Activated CD4-positive, alpha-beta T cell treated with anti-CD3 and anti-CD28 coated beads for 36 hours (primary cell): ENCODE measurements at places on chromosomes 11 and 22. TPM values are rescaled to one million over a fixed set of nuclear protein-coding genes. Genes with fewer than 3 reads are reported as not detected.

GRCh38 chr11:118241764-118242098, 10.4 kb downstream of the MPZL3 start:
- DNase-seq, result no peak

- DNase-seq, result peak; percentile 77
These were observed 81.0 kb downstream of the BUD13 start for GRCh38 chr11:116691771-116692177.

- DNase-seq, result no peak
These were observed 14.0 kb upstream of the TUB start for GRCh38 chr11:8066911-8067455.

- DNase-seq, result no peak
These were observed 29.0 kb downstream of the P4HA3 start for GRCh38 chr11:74282421-74282820.

GRCh38 chr11:35146074-35146521, 7.1 kb downstream of the CD44 start:
- DNase-seq, result peak; percentile 91

GRCh38 chr22:24841261-24841660, 35.2 kb downstream of the SGSM1 start:
- no peak for DNase-seq

GRCh38 chr11:75320643-75321042, 30.8 kb downstream of the ARRB1 start:
- no peak for DNase-seq

DNA sequence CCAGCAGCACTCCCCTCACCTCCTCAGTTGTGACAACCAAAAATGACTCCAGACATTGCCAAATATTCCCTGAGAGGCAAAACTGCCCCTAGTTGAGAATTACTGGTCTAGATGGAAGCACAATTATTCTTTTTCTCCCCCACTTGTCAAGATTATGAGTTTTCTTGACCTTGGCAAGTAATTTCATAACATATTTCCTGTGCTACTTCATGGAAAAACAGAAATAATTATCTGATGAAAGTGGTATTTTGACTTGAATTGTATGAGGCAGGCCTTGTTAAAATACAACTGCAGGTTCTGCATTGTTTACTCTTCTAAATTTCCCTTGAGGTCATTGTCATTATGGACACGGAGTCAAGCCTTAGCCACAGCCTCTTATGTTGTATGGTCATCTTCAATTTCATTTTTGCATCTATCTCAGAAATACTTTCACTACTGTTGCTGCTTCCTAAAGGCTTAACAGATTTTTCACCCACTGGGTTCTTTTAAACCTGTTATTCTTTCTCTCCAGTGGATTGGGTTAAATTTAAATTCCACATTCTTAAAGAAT, 32.2 kb upstream of the LDLRAD3 start:
- DNase-seq, result no peak

- DNase-seq, result peak; percentile 29
These were observed 679 bp upstream of the DPP3 start for GRCh38 chr11:66479394-66480116.

- peak; percentile 8 for DNase-seq
These were observed 4.9 kb upstream of the RAB38 start for GRCh38 chr11:88179971-88180629.

GRCh38 chr11:101880222-101880621, 34.6 kb upstream of the CEP126 start:
- DNase-seq, result no peak

DNA sequence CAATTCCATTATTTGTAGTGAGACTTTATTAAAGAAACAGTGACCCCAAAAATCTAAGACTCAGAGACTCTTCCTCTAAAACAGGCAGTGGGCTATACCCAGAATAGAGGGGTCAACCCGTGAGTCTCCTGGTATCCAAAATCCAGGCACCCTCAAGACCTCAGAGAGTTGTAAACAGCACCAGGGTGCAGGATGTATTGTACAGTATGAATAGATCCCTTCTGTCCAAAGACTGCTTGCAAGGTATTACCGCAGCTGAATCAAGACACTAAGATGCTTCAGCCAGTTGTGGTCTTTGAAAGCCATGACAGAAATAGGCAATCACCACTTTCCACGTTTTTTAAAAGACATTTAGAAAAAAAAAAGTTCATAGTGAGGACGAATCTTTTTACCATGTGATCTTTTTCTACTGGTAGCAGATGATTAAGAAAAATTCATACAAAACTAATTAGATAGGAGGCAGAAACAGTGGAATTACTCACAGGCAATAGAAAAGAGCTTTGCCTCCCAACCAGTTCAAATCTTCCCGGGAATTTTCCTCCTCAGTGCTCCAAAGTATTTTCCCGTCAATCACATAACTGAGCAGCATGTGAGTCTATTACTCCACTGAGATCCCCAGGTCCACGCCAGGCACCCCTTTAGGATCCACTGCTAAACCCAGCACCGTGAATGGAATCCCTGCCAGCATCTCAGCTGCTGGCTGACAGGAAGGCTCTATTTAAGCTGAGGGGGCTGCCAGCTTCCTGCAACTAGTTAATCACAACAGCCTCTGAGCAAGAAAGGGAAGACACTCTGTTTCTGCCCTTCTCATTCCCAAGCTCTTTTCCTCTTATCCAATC, 113.1 kb downstream of the ETS1 start:
- no peak for DNase-seq

DNA sequence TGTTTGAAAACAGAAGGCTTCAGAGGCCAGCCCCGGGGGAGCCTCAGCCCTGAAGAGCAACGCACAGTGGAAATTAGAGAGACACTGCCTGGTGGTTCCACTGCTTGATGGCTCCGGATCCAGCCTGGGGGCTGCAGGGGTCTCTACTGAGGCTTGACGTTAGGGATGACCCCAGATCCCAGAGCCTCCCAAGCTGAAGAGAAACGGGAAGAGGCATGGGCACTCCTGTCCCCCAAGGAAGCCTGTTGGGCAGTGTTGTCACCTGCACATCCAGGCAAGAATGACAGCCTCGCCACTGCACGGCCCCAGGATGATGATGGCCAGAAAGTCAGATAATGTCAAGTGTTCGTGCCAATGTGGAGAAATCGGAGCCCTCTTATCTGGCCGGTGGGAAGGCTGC, 56.8 kb upstream of the FGF3 start:
- DNase-seq, result no peak

GRCh38 chr11:19573666-19574065, 139.0 kb upstream of the NAV2 start:
- no peak for DNase-seq

DNA sequence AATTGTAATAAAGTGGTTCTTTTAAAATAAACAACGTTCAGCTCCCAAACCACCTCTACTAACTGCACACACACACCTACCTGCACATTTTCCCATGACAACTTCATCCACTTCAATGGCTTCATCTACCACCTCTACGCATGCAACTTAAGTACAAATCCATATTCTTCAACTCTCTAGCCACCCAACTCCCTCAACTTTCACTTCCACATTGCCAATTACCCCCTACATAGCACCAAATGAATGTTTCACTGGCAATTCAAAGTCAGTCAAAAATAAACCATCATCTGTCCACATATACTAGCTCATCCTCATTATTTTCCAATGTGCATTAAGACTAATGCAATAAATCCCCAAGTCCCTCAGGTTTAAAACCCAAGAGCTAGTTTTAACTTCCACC, 50.7 kb upstream of the ARHGAP32 start:
- no peak for DNase-seq

DNA sequence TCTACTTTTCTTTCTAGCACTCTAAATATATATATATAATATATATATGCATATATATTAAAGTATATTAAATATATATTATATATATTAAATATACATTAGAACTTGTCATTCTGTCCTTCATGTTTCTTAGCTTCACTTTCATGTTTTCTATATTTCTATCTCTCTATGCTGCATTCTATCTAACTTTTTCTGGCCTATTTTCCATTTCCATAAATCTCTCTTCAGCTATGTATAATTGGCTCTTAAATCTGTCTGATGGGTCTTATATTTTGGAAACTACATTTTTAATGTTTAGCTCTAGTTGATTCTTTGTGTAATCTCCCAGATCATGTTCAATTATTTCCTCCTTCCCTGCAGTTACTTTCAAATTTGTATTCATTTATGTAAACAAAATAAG, 72.2 kb downstream of the MTNR1B start:
- no peak for DNase-seq

GRCh38 chr22:44291265-44291664, 21.5 kb downstream of the SHISAL1 start:
- no peak for DNase-seq

DNA sequence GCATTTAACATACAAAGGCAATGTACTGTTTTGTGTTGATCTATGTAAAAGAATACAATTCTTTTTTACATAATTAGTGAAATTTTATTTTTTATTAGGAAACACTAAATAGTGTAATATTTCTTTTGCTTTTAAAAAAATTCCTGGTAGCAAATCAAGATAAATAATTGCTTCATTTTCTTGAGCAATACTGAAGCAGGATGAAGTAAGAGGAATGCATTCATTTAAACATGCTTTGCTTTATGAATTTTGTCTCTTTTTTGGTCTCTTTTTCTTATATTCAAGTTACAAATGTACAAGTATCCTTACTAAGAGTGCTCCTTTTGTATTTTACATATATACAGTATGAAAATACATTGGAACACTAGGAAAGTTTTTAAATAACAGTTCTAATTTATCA, 144.4 kb upstream of the TEAD1 start:
- DNase-seq, result no peak

GRCh38 chr11:112583261-112583893, 322.7 kb upstream of the PLET1 start:
- DNase-seq, result no peak

DNA sequence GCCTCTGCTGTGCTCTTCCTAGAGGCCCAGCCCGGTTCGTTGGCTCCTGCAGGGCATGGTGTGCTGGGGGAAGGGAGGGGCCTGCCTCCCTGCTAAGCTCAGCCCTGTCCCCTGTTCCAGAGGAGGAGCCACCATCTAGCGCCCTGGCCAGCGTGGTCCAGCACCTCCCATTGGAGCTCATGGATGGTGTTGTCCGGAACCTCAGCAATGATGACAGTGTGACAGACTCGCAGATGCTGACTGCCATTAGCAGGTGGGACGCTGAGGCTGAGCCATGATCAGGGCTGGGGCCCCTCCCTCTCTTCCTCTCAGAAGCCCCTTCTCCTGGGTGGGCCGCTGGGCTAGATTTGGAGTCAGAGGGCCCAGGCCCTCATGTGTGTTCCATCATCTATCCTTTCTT, 9.1 kb downstream of the USP35 start:
- DNase-seq, result no peak

DNA sequence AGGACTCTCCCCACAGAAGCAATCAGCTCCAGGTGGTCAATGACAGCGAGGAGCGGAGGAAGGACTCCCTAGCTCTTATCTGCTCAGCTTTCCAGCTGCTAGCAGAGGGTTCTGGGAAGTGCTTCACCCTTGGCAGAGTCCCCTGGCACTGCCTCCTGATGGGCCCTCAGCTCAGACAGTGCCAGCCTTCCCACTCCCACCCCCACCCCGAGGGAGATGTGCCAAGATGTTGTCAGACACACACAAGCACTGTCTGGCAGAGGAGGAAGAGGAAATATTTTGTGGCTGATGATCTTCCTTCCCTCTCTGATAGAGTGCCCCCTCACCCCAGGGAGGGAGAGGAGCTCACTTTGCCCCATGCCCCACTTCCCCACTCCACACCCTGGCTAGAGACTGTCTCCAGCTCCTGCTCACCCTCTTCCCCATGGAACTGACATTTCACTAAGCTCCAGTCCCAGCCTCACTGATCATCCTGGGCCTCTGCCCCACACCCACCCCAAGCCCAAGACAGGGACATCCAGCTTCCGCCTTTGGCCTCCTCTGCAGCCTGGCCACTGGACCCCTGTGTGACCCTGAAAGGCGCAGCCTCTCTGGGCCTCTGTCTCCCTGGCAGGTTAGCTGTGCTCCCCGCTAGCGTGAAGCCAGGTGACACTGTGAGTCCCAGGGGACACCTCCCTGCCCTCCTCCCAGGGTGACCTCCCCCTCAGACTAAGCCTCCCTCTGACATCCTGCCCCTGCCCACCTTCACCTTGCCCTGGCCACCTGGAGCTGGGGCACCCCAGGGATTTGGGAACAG, 44.5 kb downstream of the SLCO2B1 start:
- no peak for DNase-seq

- DNase-seq, result peak; percentile 17
These were observed 860 bp downstream of the TMEM184B start for GRCh38 chr22:38271927-38272372.

DNA sequence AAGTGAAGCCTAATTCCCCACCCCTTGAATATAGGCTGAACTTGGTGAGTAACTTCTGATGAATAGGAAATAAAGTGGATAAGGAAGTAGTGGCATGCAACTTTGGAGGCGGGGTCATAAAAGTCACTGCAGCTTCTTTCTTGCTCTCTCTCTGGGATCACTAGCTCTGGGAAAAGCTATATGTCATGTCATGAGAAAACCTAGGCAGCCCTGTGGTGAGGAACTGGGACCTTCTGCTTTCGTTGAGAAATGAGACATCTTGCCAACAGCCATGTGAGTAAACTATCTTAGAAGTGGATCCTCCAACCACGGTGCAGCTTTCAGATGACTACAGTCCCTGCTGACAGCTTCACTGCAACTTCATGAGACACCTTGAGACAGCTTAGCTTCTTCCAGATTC, 15.7 kb downstream of the ZNF214 start:
- peak; percentile 29 for DNase-seq

GRCh38 chr11:87754685-87755084, 420.6 kb downstream of the RAB38 start:
- no peak for DNase-seq

- DNase-seq, result peak; percentile 71
These were observed 4.1 kb upstream of the MAPK11 start for GRCh38 chr22:50274311-50274710.

GRCh38 chr11:74023276-74023675, 14.4 kb upstream of the UCP3 start:
- no peak for DNase-seq

DNA sequence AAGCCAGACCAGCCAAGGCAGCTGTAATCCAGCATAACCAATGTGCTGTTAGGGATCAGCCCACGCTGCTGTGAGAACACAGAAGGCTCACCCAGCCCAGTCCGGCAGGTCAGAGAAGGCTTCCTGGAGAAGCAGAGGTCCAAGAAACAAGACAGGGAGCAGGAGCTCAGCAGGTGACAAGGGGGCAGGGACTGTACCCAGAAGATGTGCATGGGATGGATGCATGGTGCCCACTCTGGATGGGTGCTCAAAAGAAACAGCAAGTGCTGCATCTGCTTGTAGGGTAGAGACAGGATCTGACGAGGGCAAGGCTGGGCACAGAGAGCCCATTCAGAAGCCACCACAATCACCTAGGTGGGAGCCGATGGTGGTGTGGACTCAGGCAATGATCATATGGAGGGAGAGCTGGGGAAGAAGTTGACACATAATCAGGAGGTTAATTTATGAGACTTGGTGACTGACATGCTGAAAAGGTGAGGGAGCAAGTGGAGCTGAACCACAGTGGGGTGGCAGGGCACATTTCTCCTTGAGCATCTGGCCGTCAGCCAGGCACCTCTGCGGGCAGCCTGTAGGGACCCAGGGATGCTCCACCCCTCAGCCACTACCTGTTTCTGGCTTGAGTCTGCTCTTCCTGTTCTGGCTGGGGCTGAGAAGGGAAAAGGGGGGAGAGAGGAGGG, 102.3 kb upstream of the DRD2 start:
- DNase-seq, result no peak

MYEOV gene
- not detected for total RNA-seq

CD81 gene
- total RNA-seq, result 118 TPM

BTG4 gene
- total RNA-seq, result not detected

CDC42BPG gene
- 0.28 TPM for total RNA-seq

OR8K5 gene
- total RNA-seq, result not detected

CHRM4 gene
- total RNA-seq, result not detected

SLC22A24 gene
- not detected for total RNA-seq

PTPRJ gene
- total RNA-seq, result 20.8 TPM

NXPE1 gene
- total RNA-seq, result not detected

CEP126 gene
- 1.3 TPM for total RNA-seq

C11orf97 gene
- not detected for total RNA-seq

DEUP1 gene
- total RNA-seq, result not detected
